ENCODE measurements at places on chromosomes 2 and 18. TPM values are rescaled to one million over a fixed set of nuclear protein-coding genes. Genes with fewer than 3 reads are reported as not detected.

The SLC16A14 gene
- 0.67 TPM for polyA plus RNA-seq

The ARHGAP28 gene
- 0.43 TPM for polyA plus RNA-seq

The OTOF gene
- polyA plus RNA-seq: not detected

The FNDC4 gene
- 9.9 TPM for polyA plus RNA-seq

The LNPK gene
- polyA plus RNA-seq: 32.1 TPM

The CBLN2 gene
- not detected for polyA plus RNA-seq
